ENCODE measurements at places on chromosomes 12 and 14. TPM values are rescaled to one million over a fixed set of nuclear protein-coding genes. Genes with fewer than 3 reads are reported as not detected.

The PROX2 gene
- total RNA-seq, result 0.50 TPM

The MYH6 gene
- not detected for total RNA-seq

The TSHR gene
- total RNA-seq, result not detected

The YARS2 gene
- total RNA-seq, result 28.6 TPM

The RESF1 gene
- 55.8 TPM for total RNA-seq

The RAPGEF3 gene
- total RNA-seq, result 1.4 TPM

The PPP2R5C gene
- 242 TPM for total RNA-seq

The RNU6-8 gene
- not detected for total RNA-seq

The SDSL gene
- not detected for total RNA-seq

The STAT6 gene
- total RNA-seq, result 266 TPM

The ACTN1 gene
- total RNA-seq, result 73.9 TPM

The SERPINA10 gene
- not detected for total RNA-seq

The FAM186B gene
- total RNA-seq, result not detected

The LTB4R gene
- 13.7 TPM for total RNA-seq

The NANOG gene
- total RNA-seq, result not detected

The GALNT8 gene
- 0.21 TPM for total RNA-seq

The PRR4 gene
- total RNA-seq, result 1.0 TPM

The TEX52 gene
- not detected for total RNA-seq

The ANO4 gene
- total RNA-seq, result not detected

The TAS2R14 gene
- total RNA-seq, result 0.69 TPM

The ALDH1L2 gene
- total RNA-seq, result 2.2 TPM

The TMEM121 gene
- 18.3 TPM for total RNA-seq

The FGF6 gene
- not detected for total RNA-seq

The RNU4-1 gene
- 620 TPM for total RNA-seq

The CACNA1C gene
- 0.04 TPM for total RNA-seq

The TAS2R42 gene
- total RNA-seq, result not detected

The KRT72 gene
- total RNA-seq, result not detected

The GLIPR1L1 gene
- not detected for total RNA-seq

The DBX2 gene
- total RNA-seq, result not detected

The TMTC1 gene
- not detected for total RNA-seq

The SERPINA12 gene
- total RNA-seq, result not detected

The PMEL gene
- total RNA-seq, result 0.50 TPM

The GRIN2B gene
- not detected for total RNA-seq

The XPOT gene
- 163 TPM for total RNA-seq

The PRH2 gene
- not detected for total RNA-seq

The SYCP3 gene
- 0.91 TPM for total RNA-seq

Data from activated CD8-positive, alpha-beta memory T cell treated with anti-CD3 and anti-CD28 coated beads for 36 hours (primary cell).